ENCODE measurements at places on chromosomes 11 and 22.

DNA sequence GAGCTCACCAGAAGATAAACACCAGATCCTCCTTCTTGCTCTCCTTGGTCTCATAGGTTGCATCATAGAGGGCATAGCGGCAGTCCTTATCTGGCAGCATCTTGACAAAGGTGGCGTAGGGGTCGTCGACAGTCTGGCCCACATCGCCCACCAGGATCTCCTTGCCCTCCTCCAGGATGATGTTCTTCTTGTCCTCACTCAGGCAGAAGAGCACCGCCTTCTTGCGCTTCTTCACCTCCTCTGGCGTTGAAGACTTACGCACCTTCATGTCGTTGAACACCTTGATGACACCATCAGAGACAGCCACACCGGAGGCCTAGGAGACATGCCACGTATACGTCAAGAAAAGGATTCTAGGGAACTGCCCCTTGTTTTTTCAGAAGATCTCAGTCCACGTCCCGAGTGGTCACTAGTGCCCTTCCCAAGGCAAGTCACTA, 2.0 kb downstream of the CFL1 start:
- no peak for ATAC-seq

GRCh38 chr11:111957663-111958444, 20.7 kb downstream of the DIXDC1 start:
- ATAC-seq, result no peak

DNA sequence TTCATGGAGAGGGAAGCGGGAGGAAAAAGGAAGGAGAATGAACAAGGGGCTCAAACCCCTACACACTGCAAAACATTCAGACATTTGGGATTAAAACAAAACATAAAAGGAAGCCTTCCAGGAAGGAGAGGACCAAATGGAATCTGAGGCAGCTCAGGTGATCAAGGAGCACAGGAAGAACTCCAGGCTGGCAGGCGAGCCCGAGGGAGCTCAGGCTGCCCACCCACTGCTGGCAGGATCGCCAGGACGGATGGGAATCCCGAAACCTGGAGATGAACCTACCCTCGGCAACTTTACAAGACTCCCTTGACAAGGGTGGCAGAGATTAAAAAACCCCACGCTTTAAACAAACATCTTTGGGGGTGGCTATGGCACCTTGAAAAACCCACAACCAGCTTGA, 5.0 kb upstream of the PYGM start:
- ATAC-seq, result no peak

- no peak for ATAC-seq
Measured at GRCh38 chr11:109197656-109198055, 224.3 kb upstream of the C11orf87 start.

DNA sequence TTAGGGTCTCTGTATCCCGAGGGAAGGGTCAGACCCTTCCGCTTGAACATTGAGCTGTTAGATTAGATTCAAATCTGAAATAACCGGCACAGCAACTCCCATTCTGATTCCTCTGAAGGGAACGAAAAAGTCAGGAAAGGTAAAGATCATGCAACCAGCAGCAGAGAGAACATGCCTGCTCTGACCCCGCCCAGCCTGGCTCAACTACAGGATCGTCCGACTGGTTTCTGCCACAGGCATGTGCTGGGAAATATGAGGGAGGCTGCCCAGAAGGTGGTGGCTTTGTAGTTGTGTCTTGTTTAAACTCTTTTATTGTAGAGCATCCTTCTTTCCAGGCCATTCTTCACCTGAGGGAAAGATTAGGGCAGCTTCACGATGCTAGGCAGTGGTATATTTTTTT, 5.0 kb upstream of the MTNR1B start:
- no peak for ATAC-seq

DNA sequence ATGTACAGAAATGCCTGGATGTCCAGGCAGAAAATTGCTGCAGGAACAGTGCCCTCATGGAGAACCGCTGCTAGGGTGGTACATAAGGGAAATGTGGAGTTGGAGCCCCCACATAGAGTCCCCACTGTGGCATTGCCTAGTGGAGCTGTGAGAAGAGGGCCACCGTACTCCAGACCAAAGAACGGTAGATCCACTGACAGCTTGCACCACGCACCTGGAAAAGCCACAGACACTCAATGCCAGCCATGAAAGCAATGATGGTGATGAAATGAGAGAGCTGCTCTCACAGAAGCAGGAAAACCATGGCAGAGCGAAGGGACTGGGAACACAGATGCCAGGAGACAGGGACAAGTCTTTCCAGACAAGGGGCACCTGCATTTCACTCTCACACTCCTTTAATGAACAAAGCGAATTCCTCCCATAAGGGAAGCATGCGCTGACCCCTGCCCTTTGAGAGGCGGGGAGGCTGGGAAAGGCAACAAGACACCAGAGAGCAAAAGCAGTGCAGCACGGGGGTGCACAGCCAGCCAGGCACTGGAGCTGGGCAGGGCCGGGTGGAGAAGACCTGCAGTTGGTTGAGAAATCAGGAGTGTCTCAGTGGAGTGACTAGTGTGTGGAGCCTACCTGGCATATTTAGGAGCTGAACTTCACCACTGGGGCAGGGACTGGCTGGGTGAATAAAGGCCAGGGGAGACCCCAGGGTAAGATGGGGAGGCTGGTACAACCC, 1025.2 kb downstream of the TBC1D22A start:
- ATAC-seq, result no peak

GRCh38 chr22:19757140-19757984, 3.2 kb upstream of the TBX1 start:
- ATAC-seq, result peak; percentile 61

DNA sequence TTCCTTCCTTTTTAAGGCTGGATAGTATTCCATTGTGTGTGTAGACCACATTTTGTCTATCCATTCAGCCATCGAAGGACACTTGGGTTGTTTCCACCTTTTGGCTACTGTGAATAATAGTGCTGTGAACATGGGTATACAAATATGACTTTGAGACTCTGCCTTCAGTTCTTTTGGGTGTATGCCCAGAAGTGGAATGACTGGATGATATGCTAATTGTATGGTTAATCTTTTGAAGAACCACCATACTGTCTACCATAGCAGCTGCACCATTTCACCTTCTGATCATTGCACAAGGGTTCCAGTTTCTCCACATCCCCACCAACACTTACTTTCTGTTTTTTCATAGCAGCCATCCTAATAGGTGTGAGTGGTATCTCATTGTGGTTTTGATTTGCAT, 30.3 kb downstream of the SGSM1 start:
- no peak for ATAC-seq

- no peak for ATAC-seq
Measured at GRCh38 chr11:46333394-46333947, 13.8 kb upstream of the DGKZ start.

- ATAC-seq, result no peak
Measured at GRCh38 chr11:42311944-42312343, 852.5 kb upstream of the LRRC4C start.

DNA sequence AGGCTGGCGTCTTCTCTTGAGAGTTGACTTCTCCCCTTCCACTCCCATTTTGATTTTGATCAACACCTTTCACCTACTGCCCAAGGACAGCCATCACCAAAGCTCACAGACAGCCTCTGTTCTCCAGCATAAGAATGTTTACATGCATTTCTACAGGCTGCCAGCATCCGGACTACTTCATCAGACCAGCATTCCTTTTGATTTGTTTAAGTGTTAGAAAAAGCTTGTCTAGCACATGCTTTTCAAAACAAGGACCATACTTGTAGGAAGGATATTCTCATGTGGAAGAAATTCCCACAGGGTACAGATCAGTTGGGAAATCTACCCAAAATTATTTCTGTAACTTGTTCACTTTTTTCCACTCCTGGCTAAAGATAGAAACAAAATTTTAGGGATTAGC, 6.2 kb upstream of the KCNA4 start:
- no peak for ATAC-seq

GRCh38 chr11:69037074-69037473, 11.7 kb upstream of the TPCN2 start:
- ATAC-seq, result no peak

GRCh38 chr11:44031549-44031948, 16.2 kb upstream of the ACCSL start:
- ATAC-seq, result no peak

DNA sequence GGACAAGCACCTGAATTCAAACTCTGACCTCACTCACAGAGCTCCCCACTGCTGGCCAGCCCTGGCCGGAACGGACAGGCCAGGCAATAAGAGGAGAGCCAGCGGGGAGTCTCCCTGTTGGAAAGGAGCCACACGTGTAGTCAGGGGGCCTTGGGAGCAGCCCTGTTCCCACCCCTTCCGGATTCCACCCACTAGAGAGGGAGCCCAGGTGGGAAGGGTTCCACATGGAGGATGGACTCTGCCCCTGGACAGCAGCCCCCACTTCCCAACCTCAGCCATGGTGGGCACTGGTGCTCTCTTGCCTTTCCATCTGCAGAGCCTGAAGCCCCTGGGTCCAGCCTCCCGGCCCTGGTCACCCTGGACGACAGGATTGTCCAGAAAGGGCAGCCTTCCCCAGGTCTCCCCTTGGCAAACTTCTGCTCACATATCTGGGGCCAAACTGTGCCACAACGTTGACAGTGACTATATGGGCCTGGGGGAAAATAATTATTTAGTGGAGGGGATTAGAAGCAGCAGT, 7.5 kb upstream of the APOBEC3A start:
- ATAC-seq, result no peak

- ATAC-seq, result no peak
Measured at GRCh38 chr11:83159902-83160865, 3.3 kb downstream of the PCF11 start.

DNA sequence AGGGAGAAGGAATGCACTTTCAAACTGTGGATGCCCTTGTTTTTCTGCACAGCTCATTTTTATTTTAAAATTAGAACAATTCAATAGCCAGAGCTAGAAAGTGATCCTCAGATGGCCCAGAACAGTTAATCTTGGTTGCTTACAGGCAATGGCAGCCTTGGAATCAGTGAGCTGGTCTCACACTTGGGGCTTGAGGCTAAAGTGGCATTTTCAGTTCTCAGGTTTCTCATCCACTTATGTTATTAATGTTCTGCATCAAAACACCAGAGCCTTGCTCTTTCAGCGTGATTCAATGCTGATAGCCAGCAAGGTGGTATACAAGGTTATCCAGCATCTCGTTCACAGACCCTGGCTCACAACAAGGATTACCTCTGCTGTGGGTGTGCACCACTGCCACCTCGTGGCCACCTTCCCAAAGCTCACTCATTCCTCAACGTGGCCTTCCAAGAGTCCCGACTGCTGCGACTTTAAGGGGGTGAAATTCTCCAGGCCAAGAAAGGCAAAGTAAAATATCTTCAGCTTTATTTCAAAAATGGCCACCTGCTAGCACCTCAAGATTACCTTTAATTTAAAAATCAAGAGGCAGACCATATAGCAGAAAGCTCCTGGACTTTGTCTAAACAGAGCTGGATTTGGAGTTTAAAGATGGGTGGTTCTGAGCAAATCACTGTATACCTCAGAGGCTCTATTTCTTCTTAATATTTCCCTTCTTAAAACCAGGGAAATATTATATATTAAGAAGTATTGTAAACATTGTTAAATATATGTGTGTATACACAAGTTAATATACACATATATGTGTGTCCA, 34.2 kb upstream of the FSHB start:
- ATAC-seq, result peak; percentile 75

GRCh38 chr11:27820249-27820648, 120.0 kb upstream of the BDNF start:
- no peak for ATAC-seq

DNA sequence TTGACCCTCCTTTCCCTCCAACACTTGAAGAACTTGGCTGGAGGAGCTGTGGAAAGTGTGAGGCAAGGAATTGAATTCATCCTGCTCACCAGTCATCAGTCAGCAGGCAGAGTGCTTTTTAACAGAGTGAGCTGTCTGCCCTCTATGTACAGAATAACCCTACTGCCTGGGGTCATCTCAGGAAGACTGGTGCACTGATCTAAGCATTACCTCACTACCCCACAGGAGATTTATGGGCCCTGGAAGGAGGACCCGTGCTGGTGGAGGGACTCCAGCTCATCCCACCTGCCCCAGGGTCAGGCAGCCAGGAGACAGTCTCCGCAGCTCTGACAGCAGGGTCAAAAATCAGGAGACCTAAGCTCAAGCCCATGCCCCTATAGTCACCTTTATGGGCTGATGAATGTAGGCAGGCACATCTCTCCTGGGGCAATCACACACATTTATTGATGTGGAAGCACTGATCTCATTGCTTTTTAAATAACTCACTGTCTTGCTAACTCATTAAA, 270.8 kb upstream of the SESN3 start:
- ATAC-seq, result no peak

GRCh38 chr11:6229911-6230310, 4.5 kb downstream of the FHIP1B start:
- no peak for ATAC-seq

- ATAC-seq, result no peak
Measured at GRCh38 chr22:45771711-45772110, 100.1 kb downstream of the ATXN10 start.

DNA sequence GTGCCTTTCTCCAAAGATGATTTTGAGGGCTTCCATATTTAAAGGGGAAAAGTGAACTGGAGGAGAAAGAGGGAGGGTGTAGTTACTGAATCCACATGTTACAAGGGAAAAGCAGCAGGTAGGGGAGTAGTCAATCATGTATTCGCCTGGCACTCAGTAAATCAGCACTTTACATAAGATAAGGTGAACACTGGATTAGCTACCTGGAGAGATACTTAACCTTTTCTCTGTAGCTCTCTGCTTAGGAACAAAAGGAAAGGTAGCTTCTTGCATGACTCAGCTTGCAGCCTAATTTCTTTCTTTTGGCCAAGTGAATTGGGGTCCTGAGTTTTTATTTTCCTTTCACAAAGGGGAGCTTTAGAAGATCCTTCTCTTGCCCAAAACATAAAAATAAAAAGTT, 43.3 kb upstream of the PHF21B start:
- no peak for ATAC-seq

DNA sequence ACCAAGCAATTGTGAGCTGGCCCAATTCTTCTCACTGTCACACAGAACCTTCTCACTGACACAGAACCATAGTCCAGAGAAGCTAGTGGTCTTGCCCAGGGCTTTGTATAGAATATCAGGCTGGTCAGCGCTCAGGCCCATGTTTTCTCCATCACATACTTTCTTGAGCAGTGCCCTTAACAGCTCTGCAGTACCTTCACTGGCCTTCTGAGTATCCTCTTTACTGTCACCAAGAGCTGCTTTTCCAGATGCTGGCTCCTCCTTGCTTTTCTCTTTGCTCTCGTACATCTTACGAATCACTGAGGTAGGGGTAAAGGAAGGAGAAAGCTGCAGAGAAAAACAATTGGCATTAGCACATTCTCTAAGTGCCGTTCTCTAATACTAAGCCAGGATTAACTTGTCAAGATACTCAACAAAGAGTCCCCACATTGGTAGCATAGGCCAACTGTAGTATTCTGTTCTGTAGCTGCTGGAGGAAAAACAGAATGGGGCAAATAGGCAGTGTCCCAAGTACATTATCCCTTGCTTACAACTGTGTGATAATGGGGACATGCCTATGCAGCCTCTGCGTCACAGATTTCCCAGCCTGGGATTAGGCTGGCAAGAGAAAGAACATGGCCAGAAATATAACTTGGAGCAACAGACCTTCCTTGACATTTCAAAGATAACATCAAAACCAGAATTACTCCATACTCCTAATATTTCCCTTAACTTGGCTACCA, 43.5 kb downstream of the DRG1 start:
- ATAC-seq, result no peak

DNA sequence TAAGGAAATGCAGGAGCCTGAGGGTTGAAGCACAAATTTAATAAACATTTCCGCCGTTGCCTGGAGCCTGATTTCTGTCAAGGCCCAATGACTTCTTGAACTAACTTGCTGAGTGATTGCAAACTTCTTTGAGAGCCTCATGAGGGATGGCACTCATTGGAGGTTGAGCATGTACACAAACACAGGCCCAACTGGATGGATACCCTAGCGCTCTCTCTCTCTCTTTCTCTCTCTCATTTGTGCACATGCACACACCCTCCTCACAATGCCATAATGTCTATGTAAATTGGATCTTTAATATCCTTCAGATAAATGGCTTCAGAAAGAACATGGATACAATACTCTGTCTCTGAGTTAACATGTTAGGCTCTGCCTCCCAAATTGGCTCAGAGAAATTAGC, 597.7 kb upstream of the CADM1 start:
- no peak for ATAC-seq

Data from stimulated activated memory B cell treated with anti-CD40 and anti-IgM and Interleukin-4, amounts not matched to agents 10 μg/mL and 1 μg/mL and 100 μg/mL, for 72 hours (primary cell).